ENCODE measurements at places on chromosomes 4 and X.

GRCh38 chrX:48835524-48836329 lies at the start of gene PCSK1N:
Gene PCSK1N, minus strand, starts transcription at chrX:48835610. Its CDS starts 78 bp downstream, at chrX:48835532.
- DNase-seq = no peak

DNA sequence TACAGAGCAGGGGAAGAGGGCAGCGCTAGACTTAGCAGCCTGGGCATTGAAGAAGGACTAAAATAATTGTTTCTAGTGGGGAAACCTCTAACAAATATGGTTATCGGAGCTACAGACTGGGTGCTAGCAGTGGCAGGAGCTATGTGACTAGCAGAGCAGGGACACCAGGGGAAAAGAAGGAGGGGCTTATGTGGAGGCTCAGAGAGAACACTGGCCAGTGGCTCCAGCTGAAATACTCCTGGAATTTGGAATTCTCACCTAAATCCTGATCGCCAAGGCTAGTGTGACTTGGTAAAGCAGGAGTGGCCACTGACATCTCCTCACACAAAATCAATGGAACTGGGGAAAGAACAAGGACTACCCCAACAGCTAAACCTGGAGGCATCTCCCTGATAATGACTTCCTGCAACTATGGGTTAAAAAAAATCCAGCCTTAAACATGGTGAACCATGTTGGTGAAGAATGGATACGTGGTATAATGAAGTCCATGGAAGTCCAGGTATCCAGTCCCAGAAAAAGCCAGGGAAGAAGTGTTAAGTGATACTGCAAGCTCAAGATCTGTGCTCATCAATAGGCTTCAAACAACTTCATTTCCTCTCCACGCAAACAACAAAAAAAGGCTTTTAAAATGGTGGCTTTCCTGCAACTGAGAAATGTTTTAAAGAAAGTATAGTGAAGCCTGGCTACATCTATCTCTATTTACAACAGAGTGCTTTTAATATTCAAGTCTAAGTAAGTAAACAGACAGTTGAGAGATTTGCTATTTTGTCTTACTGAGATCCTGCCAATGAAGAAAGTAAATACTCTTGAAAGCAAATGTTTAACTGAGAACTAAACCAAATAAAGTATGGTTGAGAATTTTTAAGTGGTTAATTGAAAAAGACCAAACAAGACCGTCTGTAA lies 1.8 kb downstream of the TAPT1 start:
- no peak for DNase-seq

DNA sequence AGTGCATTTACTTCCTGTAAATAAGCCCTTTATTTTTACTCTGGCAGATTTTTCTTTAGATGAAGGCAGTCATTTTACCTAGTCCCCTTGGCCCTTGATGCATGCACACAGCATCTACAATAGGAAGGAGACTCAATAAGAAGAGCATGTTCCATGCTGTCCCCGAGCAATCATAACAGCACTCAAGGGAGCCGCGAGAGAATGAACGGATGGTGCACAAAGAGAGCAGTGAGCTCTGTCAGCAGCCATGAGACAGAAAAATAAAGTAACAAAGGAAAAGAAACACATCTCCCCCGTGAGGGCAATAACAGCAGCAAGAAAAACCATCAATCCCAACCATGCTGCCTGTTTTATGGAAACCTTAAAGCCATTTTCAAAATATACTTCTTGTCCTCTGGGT lies 11.9 kb downstream of the SMIM31 start:
- DNase-seq = no peak

- DNase-seq = no peak
These were observed 35.3 kb upstream of the NDUFC1 start for GRCh38 chr4:139337612-139338011.

GRCh38 chr4:2482192-2482591 lies 13.3 kb downstream of the RNF4 start:
- DNase-seq = no peak

GRCh38 chr4:126136922-126137781 lies 822.4 kb downstream of the FAT4 start:
- no peak for DNase-seq

- DNase-seq = no peak
These were observed 104.9 kb downstream of the PPP3CA start for GRCh38 chr4:101242441-101242840.

- DNase-seq = no peak
These were observed 20.2 kb upstream of the MTM1 start for GRCh38 chrX:150548251-150548650.

- DNase-seq = no peak
These were observed 439.5 kb downstream of the GRXCR1 start for GRCh38 chr4:43332052-43332425.

- DNase-seq = no peak
These were observed 1345.6 kb downstream of the PCDH18 start for GRCh38 chr4:136186650-136187049.

- DNase-seq = no peak
These were observed 169.2 kb upstream of the MAGEB18 start for GRCh38 chrX:25968920-25969319.

DNA sequence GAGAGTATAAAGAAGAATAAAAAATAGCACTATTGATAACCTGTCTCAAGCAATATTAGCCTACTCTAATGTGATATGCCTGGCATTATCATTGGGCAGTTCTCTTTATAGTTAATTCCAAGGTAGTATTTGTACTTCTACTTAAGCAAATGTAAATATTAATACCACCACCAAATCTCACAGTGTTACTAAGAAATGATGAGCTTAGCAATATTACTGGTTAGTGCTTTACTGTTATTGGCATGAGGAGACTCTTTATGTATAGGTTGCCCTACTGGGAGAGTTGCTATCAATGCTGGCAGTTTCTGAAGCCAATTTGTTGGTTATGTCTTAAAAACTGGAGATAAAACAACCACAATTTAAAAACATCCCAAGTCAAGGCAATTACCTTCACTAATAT lies 155.7 kb downstream of the CDS1 start:
- no peak for DNase-seq

- no peak for DNase-seq
These were observed 108.4 kb upstream of the BMP2K start for GRCh38 chr4:78667764-78668163.

GRCh38 chr4:87179751-87180150 lies 40.7 kb downstream of the KLHL8 start:
- no peak for DNase-seq

DNA sequence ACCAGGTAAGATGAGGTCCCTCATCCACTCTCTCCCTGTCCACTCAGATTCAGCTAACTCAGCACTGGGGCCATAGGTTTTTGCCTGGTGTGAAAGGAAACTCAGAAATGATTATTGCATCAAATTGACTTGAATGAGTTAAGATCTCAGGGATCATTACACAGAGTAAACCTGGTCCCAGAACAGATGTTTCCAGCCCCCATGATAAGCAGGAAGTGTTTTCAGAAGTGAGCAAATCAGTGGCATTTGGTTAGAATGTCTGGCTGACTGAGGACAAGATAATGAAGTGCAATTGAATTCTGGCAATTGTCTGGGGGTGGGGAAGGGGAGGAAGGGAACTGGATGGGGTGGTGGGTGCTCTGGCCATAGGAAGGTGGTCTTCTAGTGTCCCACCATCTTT lies 108.0 kb downstream of the CHIC2 start:
- DNase-seq = no peak

DNA sequence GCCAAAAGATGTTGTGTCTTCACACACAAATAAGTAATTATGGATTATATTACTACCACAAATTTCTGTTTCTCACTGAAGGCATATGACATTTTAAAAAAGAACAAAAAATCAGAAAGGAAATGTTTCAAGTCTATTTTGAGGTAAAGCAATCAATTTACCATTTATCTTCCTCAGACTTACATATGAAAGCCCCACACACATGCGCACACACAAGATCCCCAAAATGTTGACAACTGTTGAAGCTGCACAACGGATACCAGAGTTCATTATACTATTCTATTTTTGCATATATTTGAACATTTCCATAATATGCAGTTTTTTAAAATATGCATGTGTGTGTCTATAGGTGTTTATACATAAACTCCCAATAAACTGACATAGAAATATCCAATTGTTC lies 2.7 kb downstream of the LRBA start:
- no peak for DNase-seq

DNA sequence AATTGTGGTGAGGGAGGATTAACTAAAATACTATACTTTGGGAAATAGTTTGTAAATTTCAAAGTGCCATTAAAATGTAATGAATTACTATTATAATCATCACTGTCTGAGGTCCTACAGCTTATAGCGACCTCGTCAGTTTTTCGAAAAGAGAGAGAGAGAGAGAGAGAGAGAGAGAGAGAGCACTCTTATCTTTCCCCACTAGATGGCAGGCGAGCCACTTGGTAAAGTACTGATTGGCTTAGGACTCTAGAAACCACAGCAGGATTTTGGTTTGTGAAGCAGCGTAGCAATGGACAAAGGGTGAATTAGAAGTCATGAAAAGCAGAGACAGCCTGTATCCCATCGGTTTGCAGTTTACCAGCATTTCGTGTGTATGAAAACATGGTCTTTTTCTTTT lies 52.5 kb downstream of the LINC00632 start:
- peak; percentile 36 for DNase-seq

DNA sequence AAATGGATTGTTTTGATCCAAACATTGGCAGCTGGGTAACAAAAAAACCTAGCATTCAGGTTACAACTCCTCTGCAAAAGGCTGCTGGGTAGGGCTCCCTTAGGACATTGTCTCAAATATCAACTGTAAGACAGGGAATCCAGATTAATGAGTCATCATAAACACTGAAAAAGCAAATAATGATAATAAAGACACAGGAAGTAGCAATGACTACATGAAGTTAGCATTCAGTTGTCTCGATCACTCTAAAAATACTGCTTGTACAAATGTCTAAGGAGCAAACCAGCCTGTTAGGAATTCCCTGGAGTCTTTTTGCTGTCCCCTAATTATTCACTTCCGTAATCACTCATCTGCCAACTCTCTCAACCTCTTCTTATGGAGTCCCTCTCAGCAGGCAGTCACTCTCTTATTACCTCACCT lies 259.2 kb downstream of the GPC3 start:
- no peak for DNase-seq

DNA sequence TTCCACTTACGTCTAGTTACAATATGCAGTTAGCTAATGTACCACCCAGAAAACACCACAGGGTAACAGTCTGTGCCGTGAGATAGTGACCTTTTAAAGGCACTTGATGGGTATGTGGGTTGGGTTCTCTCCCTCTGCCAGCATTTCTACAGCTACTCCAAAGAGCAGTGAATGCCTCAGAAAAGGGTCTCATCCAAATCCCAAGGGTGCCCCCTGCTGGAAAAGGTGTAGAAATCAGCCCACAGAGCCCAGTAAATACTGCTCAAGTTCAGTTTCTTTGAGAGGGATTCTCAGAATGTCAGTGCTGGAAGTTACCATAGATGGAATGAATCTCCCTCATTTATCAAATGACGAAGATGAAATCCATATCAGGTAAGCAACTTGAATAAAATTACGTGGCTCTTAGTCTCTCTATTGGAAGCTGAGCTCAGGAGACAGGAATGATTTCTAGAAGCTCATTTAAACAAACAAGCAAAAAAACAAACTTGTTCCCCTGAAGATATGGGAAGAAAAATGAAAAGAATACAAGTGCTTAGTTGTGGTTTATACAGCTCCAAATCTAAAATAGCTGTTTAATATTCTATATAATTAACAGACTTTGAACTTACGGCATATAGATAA lies 9.5 kb downstream of the RNF175 start:
- peak; percentile 33 for DNase-seq

DNA sequence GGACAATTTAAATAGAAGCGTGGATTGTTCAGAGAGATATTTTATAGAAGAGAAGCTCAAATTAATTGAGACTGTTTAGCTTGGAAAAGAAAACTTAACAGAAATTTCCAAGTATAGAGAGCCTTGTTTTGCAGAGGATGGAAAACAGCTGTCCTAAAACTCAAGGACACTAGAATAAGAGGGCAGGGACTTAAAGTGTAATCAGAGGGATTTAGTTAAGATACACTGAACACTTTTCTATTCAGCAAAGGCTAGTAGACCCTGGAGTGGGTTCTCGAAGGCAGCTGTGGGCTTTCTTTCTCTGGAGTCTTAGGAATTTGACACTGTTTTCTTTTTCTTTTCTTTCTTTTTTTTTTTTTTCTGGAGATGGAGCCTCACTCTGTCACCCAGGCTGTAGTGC lies 92.7 kb upstream of the ARX start:
- no peak for DNase-seq

DNA sequence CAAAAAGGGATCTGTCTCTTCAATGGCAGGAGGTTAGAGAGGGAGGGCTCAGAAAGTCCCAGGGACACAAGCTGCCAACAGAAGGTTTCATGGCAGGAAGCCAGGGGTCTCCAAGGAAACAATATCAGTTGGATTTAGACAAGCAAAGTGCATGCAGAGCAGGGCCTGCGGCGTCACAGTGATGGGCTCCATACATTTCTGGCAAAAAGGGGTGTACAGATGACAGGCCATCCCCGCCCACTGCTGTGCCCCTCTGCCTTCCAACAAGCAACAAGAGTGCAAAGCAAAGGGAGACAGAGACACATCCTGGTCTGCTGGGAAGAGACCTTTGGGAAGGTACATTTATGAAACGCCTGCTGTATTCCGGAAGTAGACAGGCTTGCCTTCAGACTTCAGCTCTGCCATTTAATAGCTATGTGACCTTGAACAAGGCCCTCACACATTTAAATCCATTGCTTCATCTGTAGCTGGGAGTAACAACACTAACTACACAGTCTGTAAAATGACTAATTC lies 121.2 kb downstream of the AFAP1 start:
- DNase-seq = peak; percentile 60

- no peak for DNase-seq
These were observed 18.8 kb downstream of the PPP4R3C start for GRCh38 chrX:27444093-27444908.

DNA sequence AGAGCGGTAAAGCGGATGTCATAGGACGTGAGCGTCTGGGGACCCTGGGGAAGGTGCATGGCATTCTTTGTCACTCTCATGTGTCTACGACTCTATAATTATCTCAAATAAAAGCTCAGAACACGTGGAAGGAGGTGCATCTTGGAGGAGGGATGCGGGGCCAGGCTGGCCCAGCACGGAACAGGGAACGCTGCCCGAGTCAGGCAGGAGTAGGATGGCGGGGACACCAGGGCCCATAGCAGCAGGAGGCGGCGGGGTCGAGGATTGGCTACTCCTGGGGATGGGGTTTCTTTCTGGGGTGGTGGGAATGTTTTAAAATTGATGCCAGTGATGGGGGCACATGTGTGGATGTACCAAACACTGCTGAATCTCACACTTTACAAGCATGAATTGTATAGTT lies 5.4 kb upstream of the HTRA3 start:
- DNase-seq = no peak

DNA sequence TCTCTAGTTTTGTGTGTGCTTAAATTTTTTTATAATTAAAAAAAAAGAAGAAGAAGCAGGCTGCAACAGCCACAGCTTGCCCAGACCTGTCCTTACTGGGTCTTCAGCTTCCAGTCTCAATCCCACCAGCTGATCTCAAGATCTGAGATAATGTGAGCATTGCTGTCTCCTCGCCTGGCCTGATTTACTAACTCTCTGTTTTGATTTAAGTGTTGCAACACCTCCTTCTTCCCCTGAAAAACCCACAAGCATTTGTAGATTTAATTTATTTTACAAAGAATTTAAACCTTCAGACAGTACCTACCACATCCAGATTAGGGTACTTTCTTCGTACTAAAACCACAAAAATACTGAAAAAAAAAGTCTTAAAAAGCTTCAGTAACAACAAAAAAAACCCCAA lies 38.0 kb downstream of the FAM241A start:
- DNase-seq = no peak

GRCh38 chr4:8710416-8710815 lies 117.9 kb downstream of the CPZ start:
- no peak for DNase-seq

GRCh38 chrX:30561191-30561590 lies 16.4 kb downstream of the TASL start:
- no peak for DNase-seq

- DNase-seq = no peak
These were observed 717 bp upstream of the WFS1 start for GRCh38 chr4:6268650-6269615.

All from left cardiac atrium (tissue), 4 donors.